ENCODE measurements at places on chromosomes 12 and 14.

DNA sequence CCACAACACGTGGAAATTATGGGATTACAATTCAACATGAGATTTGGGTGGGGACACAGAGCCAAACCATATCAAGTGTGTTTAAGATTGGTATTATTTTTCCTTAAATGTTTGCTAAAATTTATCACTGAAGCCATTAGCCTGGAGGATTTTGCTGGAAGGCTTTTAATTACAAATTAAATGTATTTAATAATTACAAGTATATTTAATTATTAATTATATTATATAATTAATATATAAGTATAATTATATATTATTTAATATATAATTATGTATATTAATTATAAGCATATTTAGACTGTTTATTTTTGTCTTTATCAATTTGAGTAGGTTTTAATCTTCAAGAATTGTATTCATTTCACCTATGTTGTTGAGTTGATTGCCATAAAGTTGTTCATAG, 427.4 kb upstream of the FLRT2 start:
- DNase-seq = no peak

DNA sequence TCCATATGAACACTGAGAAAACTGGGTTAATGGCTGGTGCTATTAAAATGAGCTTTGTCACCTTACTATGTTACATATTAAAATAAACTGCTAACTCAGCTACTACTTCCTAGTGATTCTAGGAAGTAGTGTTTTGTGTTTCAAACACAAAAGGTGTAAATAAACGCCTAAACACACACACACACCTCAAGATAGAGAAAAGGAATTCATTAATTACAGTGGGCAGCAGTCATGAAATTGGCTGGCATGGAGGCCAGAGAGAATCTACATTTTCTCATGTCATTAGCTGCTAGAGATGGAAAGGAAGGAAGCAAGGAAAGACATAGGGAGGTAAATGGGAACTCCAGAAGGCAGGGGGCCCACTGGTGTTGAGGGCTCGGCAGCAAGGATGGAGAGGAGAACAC, 787 bp upstream of the PRMT5 start:
- DNase-seq = no peak

DNA sequence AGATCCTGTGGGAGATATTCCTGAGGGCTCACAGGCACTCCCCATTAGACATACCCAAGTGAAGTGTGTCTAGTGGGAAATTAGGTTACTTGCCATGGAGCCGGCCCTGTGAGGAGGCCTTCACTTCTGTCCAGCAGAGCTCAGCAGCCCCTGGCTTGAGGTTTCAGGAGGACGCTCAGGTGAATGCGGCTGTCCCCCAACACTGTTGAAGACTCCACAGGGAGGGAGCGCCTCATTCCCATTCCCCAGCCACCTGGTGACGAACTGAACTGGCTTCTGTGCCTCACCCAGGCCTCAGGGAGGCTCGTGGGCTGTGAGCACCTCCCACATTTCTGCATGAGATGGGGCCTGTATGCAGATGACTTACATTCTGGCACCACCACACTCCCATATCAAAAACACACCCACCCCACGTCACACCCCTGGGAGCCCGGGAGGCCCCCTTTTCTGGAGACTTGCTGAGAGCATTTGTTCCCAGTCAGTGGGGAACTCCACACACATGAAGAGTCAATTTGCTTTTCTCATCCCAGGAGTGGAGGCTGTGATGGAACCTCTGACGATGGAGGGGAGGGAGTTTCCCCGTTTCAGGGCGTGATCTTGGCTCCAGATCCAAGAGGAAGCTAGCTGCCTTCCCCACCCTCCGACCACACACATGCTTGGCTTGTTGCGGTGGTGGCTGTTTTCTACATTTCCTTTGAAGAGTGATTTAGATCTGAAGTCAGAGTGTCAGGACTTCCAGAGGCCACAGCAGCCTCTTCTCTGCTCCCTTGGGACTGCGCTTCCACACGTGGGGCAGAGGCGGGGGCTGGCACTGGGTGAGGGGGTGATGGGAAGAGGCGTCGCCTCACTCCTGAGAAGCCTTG, 120.7 kb downstream of the ADGRD1 start:
- DNase-seq = no peak

DNA sequence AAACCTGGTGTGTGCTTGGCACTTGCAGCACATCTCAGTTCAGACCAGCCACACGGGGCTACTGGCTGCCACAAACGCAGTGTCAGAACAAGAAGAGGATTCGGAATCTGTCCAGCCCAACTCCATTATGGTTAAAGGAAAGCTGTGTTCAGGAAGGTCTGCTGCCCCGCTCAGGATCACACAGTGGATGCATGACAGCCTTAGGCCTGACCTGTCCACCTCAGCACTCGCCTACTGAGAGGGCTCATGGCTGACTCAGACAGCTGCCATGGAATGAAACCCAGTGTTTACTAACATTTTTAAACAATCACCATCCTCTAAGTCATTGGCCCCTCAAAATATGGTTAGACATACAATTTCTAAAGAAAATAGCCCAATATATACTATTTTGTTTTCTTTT, 5.6 kb upstream of the NIN start:
- no peak for DNase-seq

DNA sequence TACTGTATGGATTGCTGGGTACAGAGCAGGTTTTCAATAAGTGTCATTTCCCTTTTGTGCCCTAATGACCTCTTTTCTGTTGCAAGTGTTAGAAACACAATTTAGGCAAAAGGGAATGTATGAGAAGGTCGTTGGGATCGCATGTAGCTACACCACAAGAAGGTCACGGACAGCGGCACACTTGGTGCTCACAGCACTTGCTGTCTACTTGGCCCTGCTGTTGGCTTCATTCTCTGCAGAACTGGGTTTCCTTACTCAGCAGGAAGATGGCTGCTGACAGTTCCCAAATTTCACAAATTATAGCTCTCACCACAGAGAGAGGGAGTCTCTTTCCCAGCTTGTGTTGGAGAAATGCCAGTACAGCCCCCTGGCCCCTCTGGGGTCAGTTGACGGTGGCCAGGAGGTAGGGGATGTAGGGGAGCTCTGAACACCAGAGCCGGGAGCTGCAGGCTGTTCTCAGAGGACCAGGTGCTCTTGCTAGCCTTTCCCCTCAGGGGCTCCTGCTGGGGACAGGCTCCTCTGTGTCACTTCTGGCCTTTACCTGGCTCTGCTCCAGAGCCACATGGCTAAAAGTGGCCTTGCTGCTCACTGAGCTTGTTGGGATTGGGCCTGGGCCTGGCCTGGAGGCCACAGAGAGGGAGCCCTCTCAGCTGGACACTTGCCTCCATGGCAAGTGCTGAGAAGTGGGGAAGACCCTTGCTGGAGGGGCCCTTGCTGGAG, 50.9 kb upstream of the BCL7A start:
- DNase-seq = no peak

- DNase-seq = peak; percentile 10
Measured at GRCh38 chr12:113933201-113933786, 32.8 kb downstream of the RBM19 start.

DNA sequence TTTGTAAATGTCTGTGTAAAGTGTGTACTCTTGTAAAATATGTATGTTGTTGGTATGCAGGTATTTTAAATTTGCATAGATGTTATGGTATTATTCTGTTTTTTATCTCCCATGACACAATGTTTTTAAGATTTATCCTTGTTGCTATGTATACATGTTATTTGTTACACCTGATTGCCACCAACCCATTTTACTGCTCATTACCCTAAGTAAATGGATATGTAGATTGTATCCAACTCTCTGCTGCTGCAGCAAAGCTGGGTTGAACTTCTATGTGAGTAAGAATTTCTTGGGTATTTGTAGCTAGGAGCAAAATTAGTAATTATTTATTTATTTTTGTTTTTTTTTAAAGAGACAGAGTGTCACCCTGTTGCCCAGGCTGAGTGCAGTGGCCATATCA, 6.2 kb downstream of the APAF1 start:
- no peak for DNase-seq

DNA sequence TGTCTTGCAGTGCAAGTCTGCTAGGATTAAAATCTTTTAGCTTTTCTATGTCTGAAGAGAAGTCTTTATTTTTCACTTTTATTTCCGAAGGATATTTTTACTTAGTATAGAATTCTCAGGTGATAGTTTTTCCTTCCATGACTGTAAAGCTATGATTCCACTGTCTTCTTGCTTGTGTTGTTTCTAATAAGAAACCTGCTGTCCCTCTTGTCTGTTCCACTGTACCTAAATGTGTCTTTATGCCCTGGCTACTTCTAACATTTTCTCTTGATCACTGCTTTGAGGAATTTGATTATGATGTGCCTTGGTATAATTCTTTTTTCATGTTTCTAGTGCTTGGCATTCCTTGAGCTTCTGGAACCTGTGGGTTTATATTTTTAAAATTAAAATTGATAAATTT, 228.7 kb downstream of the CACNA1C start:
- DNase-seq = no peak

DNA sequence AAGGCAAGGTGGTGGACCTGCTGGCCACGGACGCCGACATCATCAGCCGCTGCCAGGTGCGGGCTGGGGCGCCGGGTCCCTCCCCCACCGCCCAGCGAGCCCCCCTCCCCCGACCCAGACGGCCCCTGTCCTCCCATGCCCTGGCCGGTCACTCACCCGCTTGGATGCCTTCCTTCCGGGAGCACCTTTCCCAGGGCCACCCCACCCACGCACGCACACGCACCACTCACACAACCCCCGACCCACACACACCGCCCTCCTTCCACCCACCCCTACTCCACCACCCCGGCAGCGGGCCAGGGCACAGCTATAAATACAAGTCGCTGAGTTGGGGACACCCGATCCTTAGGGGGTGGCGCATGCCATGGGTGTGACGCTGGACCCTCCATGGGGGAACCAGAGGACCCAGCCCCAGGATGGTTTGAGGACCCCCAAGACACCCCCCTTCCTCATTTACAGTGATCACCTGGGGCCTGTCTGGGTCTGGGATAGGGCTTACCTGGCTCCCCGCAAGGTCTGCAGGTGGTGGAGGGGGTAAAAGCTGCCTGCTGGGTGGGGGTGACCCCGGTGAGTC, 465 bp downstream of the ADSS1 start:
- no peak for DNase-seq

DNA sequence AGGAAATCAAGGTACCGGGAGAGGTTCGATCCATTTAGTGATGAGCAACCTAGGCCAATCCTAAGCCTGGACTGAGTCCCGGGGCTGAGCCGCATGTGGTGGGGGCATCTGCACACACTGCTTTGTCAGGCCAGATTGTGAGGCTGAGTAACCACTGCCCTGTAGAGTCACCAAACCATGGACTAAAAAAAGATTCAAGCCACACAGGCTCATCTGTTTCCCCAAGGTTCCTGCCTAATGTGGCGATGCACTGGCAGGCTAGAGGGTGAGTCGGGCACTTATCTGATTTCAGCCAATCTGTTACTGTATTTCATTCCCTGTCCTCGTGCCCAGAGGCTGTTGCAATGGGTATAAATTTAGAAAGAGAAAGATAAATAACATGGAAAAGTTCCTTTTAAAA, 140.8 kb downstream of the TTC7B start:
- DNase-seq = no peak

DNA sequence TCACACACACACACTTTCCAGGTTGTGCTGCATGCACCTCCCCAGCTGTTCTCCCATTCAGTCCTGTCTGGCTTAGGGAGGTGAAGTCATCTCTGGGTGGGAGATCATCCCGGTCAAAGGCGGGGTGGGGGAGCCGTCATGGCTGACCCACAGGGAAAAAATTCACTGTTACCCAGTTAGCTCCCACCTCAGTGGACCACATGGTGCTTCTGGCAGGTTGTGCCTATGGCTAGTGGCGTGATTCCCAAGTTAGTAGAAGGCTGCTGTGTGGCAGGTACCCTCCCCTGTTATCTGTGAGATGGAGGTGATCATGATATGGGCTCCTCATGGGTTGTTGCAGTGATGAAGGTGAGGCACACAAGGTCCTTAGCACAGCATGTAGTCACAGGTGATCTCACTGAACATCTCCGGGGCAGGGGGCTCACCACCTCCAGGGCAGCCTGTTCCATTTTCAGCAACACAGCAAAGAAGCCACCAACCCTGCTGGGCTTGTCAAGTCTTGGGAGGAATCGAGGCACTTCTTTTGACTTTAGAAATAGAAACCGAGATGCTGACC, 154.9 kb upstream of the CCND2 start:
- no peak for DNase-seq

GRCh38 chr12:50734409-50735263, 29.3 kb upstream of the ATF1 start:
- DNase-seq = peak; percentile 41

- DNase-seq = no peak
Measured at GRCh38 chr12:92332552-92332951, 186.9 kb upstream of the BTG1 start.

DNA sequence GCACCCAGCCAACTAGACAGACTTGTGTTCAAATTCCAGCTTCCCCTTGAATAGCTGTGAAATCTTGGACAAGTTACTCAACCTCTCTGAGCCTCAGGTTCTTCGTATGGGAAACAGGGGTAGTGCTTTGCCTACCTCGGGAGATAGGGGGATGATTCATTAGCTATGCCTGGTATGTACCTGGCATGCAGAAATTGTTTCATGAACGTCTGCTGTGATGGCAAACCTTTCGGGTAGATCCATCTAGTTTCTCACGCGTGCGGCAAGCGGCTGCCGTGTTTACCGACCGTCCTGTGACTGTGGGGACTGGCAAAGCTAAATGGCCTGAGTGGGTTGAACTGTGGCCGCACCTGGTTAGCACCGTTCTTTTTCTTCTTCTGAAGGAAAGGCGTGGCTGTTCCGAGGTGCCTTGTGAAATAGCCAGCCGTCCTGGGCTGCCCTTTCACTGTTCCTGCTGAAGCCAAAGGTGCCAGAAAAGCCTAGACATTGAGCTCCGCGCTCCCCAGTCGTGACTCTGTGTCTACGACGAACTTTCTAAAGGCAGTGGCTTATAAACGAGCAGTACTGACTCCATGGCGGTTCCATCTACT, 40.6 kb upstream of the MED13L start:
- no peak for DNase-seq

DNA sequence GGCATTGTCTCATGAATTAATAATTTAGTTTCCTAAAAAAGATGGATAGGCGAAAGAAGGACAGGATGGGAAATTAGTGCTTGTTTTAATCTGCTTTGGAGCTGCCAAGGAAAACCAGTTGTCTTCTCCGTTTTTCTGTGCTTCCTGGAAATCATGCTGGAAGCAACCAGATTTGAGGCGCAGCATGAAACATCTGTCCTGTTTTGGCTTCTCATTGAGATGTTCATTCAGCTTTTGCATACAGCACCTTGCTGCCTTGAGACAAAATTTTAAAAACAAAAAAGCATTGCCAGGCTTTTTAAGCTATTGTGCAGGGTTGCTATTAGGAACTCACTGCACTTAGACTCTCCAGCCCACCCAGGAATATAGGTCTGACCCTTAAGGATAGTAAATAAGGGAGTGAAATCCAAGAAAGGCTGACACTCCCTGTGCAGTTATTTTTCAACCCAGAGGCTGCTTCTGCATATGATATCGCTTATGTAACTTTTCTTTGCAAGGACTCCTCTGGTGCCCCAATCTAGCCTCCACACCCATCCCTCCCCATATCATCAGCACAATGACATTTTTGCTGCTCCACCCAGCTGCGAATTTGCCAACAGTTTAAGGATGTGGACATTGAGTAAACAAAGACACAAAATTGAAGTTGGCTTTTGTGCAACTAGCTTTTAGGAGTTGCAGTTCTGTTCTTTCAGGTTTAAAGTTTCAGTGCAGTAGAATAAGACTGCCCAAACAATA, 46.9 kb upstream of the MDM1 start:
- peak; percentile 50 for DNase-seq

GRCh38 chr14:53109105-53110041, 43.8 kb downstream of the DDHD1 start:
- peak; percentile 28 for DNase-seq
